ENCODE measurements at places on chromosomes 11 and 22.
A peak's percentile ranks its signal among the peaks of the same experiment; 100 is the strongest.

GRCh38 chr22:39666926-39667325 is 96.4 kb downstream of the CACNA1I start:
- no peak for DNase-seq

GRCh38 chr11:6992026-6992425 is 28.1 kb downstream of the ZNF214 start:
- no peak for DNase-seq

GRCh38 chr22:35231585-35232084 is 25.7 kb upstream of the HMGXB4 start:
- peak; percentile 79 for DNase-seq

- no peak for DNase-seq
Observed at GRCh38 chr11:101019870-101020269, 109.7 kb downstream of the PGR start.

DNA sequence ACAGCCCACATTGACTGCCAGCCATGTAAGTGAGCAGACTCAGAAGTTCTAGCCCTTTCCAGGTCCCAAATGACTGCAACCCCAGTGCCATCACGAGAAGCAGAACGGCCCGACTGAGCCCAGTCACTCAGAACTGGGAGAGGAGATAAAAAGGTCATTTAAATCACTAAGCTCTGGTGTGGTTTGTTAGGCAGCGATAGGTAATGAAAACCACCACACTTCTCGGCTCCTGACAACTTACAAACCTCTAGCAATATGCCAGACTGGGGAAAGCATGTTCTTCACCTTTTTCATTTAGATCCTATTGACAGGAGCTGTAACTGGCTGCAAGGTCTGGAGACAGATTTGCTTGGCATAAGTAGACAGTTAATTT is 6.7 kb downstream of the SLC15A3 start:
- no peak for DNase-seq

DNA sequence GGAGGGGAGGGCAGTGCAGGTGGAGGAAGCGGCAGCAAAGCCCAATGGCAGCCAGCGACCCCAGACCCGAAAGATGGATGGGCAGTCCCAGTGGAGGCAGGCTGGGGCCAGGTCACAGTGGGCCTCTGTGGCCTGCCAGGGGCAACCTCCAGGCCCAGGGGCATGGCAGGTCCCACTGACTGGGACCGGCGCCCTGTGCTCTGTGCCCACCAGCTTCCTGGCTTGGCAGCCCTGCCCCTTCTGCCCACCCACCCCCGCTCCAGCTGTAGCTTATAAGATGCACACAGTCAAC is 4.3 kb upstream of the KCNK7 start:
- no peak for DNase-seq

DNA sequence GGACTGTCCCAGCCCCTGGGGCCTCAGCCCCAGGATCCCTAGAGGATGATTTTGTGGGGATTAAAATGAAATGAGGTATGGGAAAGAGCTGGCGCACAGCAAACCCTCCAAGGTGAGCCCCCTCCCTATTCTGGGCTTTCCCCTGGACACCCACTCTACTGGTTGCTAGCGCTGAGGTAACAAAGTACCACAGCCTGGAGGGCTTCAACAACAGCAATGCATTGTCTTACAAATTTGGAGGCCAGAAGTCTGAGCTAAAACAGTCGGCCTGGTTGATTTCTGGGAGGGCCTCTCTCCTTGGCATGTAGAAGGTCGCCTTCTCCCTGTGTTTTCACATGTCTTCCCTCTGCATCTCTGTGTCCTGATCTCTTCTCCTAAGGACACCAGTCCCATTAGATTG is 913.6 kb downstream of the NTM start:
- no peak for DNase-seq

GRCh38 chr11:4611986-4612385 is 4.0 kb upstream of the TRIM68 start:
- DNase-seq, result no peak

DNA sequence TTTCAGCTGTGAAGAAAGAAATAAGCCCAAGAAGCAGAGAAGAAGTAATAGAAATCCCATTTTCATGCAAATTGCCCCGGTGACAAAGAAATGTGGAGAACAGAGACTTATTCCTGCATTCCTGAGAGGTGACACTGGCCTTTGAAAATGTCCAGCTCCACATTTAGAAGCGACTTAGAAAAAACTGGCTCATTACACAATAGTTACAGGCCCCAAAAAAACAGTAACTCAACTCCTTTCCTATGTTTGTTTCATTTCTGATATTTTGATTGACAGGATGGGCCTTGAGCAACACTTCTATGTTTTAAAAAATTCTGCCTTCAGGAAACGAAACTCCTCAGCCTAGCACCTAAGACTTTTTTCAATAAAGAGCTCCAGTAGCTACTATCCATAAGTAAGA is 726.9 kb upstream of the TENM4 start:
- peak; percentile 34 for DNase-seq
